ENCODE measurements at places on chromosomes 3 and 15.

- DNase-seq = no peak
These were observed 55.4 kb downstream of the CYP19A1 start for GRCh38 chr15:51283026-51283425.

GRCh38 chr3:17639765-17640164, 102.7 kb downstream of the TBC1D5 start:
- DNase-seq = no peak

- no peak for DNase-seq
These were observed 11.1 kb downstream of the ZBTB38 start for GRCh38 chr3:141379250-141379966.

GRCh38 chr3:16570113-16570512, 35.1 kb downstream of the DAZL start:
- no peak for DNase-seq

- no peak for DNase-seq
These were observed 82.3 kb downstream of the ST6GAL1 start for GRCh38 chr3:187012609-187013051.

- DNase-seq = no peak
These were observed 131.7 kb downstream of the ATP8B4 start for GRCh38 chr15:49987198-49987785.

DNA sequence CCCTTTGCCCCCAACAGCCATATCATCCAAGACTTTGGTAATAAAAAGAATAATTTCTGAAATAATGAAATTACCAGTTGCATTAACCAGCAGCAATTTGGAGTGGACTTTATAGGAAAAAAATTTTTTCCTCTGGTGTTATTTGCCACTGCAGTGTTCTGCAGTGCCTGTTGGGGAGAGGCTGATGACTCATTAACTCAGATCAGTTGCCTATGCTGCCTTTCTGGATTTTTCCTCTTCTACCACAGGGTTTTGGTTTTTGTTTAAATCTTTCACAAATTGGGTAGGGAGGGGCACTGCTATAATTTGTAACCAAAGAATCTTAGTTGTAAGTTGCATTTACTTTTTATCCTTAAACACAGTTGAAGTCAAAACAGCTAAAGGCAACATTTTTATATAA, 22.7 kb downstream of the ATP6V1A start:
- no peak for DNase-seq

DNA sequence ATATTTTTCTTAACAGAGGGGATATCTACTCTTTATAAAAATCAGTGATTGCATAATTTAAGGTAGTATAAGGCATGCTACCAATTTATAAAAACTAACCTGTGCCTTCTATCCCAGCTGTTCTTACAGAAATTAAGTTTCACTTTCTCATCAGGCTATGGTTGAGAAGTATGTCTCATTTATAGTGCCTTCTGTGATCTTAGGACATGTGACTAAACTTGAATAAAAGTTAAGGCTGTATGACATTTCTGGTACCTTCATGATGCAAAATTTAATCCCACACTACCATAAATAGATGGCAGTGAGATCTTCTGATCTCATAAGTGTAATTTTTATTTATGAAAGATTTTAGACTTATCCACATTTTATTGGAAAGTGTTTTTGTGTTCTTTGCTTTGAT, 12.6 kb downstream of the TIPARP start:
- no peak for DNase-seq

DNA sequence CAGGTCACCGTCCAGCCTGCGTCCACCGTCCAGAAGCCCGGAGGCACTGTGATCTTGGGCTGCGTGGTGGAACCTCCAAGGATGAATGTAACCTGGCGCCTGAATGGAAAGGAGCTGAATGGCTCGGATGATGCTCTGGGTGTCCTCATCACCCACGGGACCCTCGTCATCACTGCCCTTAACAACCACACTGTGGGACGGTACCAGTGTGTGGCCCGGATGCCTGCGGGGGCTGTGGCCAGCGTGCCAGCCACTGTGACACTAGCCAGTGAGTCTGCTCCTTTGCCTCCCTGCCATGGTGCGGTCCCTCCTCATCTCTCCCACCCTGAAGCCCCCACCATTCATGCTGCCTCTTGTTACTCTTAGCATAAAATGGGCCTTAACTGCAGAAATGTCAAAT, 39.2 kb downstream of the BOC start:
- DNase-seq = no peak

- DNase-seq = no peak
These were observed 234.9 kb downstream of the NTRK3 start for GRCh38 chr15:88021601-88022000.

- DNase-seq = no peak
These were observed 163.1 kb downstream of the TLE3 start for GRCh38 chr15:69934607-69935006.

GRCh38 chr15:38671006-38671387, 106.4 kb upstream of the RASGRP1 start:
- no peak for DNase-seq

- no peak for DNase-seq
These were observed 116.9 kb upstream of the ARPP21 start for GRCh38 chr3:35522450-35522849.

DNA sequence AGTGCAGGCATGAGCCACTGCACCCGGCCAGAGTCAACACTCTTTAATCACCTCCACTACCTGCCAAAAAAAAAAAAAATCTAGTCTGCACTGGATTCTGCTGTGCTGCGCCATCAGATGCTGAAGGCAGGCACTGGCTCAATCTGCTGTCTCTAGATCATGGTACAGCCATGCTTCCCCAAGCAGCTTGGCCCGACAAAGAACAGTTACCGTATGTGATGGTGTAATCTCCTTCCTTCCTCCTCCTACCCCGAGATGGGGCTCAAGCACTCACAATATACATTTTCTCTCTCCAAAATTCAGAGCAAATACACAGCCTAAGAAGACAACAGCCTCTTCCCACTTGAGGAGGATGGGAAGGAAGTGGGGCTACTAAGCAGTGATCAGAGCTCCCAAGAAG, 45.1 kb downstream of the DAPK2 start:
- no peak for DNase-seq

DNA sequence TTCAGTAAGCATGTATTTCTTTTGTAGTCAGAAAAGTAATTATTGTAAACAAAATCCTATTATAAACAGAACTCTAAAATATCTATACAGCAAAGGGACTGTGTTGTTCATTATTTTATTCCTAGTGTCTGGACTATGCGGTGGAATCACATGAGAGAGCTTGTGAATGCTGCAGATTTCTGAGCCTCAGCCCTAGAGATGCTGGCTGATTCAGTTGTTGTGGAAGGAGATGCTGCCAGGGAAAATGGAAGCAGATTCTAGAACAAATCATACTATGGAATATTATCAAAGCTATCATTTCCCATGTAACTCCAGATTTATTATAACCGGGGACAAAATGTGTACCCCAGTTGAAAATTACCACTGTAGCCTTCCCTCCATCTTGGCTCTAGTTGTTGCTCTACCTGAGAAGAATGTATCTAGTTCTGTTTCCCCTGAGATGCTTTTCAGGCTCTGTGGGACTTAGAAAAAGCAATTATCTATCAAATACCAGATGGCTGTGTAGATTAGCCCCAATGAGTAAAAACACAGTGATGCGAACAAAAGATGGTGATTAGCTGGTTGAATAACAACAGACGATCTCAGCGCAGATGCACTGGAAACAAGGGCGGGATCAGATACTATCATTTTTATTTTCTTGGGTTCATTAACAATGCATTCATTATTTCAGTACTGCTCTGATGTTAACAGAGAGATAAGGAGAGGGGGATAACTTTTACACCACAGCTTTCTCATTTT, 131.3 kb downstream of the TMEM108 start:
- DNase-seq = peak; percentile 76

DNA sequence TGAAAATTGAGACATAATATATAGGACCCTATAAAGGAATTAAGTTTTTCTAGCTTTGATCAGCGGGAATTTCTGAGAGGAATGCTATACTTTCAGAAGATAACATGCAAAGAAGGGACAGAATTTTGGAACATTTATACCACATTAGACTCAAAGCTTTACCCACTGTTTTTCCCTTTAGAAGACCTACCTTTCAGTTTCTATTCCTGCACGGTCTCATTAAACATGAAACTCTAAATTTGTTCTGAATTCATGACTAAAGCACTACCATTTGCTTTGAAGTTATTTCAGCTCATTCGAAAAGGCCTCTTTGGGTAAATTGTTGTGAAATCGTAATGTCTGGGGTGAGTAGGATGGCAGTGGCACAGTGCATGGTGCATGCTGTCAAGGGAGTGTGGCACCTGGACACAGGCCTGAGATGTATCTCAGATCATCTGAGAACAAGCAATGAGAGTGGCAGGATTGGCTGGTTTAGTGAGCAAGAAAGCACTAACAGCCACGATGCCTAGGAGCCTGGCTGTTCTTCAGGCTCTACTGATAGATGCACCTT, 42.5 kb downstream of the CHCHD4 start:
- DNase-seq = no peak

GRCh38 chr3:112973325-112974177, 1.4 kb downstream of the CD200R1 start:
- no peak for DNase-seq

DNA sequence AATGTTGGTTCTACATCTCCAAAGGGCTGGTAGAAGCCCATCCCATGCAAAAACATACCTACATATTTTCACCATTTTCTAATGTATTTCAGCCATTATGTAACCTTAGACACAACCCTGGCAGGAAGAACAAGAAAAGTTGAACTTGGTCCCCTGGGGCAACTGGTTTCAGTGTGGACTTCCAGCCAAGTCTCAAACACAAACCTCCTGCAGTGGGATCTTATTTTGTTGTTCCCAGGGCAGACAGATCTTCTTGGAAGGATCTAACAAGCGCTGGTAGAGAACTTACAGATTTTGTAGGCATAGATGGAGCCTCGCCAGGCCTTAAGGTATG, 96.3 kb downstream of the ADAMTS17 start:
- no peak for DNase-seq

- DNase-seq = no peak
These were observed 18.1 kb upstream of the TP63 start for GRCh38 chr3:189613122-189613521.

GRCh38 chr3:40875581-40875980, 323.7 kb upstream of the CTNNB1 start:
- no peak for DNase-seq

DNA sequence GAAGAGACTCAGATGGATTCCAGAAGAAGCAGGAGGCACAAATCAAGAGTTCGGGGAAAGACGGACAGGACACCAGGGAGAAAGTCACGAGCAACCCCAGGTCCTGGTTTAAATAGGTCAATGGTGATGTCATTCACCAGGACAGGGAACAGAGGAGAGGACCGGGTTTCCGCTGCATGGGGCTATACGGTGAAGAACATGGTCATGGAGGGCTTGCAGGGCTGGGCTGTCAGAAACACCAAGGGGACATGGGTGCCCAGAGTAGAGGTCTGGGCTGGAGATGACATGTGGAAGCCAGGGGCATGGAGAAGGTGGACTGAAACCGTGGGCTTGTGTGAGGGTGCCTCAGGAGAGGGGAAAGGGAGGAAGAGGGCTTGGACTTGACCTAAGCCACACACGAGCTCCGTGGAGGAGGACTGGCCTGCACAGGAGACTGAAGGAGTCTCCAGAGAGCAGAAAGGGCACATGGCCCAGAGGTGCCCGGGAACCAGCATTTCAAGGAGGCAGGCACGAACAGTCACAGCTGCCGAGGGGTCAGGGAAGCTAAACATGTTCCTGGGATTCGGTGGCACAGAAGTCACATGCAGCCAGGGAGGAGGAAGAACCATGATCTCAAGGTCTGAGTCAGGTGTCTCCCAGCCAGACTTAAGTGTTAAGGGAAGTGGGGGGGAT, 54.2 kb upstream of the RPL32 start:
- no peak for DNase-seq

DNA sequence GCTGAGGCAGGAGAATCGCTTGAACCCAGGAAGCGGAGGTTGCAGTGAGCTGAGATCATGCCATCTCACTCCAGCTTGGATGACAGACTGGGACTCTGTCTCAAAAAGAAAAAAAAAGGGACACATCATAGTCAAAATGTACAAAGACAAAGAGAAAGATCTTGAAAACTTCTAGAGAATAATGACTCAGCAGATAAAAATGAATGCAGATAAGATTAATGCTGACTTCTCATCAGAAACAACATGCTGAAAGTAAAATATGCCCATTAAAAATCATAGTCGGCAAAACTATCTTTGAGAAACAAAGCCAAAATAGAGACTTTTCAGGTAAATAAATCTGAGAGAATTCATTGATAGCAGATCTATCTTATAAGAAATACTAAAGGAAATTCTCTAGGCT, 271.1 kb upstream of the GPR149 start:
- no peak for DNase-seq

DNA sequence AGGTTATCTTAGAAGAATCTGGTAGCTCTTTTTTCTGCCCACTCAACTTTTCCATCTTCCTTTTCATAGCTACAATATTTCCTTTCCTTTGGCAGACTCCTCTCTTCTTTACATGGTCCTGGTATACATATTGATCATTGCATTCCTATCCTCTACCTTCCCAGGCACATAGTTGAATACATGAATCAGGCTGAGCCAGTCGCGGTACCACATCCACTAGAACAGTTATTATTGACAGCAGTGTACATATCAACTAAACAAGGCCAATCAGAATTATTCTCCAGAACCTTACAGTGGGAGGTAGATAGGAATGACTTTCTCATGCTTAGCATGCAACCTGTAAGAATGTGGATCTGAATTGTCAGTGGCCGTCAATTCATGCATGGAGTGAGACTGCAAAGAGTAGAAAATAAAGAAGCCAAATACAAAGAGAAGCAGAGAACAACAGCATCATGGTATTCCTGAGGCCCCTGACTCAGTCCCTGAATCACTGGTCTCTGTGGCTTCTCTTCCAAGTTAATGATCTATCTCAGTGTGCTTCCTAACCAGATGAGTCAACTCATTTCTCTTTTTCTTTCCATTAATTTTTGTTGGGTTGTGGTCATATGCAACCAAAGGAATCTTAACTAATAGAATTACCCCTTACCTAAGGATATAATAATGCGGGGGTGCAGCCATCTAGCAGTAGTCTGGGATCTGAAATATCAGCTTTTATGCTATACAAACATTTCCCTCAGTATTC, 60.9 kb upstream of the DCBLD2 start:
- DNase-seq = no peak

DNA sequence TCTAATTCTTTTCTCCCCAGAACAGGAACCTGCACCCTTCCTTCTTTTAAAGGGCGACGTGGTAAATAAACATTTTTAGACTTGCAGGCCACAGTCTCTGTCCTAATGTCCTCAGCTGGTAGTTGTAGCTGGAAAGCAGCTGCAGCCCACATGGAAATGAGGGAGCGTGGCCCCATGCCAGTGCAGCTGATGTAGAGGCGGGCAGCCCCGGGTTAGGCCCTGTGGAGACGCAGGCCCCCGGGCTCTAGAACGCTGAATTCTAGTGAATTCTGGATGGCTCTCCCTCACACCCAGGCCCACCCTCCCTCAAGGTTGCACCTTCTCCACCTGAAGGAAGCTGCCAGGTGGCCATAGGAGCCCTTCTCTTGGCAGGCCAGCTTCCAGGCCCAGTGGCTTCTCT, 52.3 kb downstream of the PGPEP1L start:
- no peak for DNase-seq

GRCh38 chr3:150607267-150608065, 4.3 kb downstream of the SELENOT start:
- DNase-seq = no peak

GRCh38 chr3:16174389-16174788, at the start of gene GALNT15:
TSS of gene GALNT15 (plus strand) at chr3:16174680. CDS start at chr3:16175152, 472 bp downstream.
- no peak for DNase-seq
